Activated T-cell treated with anti-CD3 and anti-CD28 coated beads, Interleukin-2, amount 50 U/mL, for 72 hours (primary cell): ENCODE measurements at places on chromosomes 7 and 10. TPM values are rescaled to one million over a fixed set of nuclear protein-coding genes. Genes with fewer than 3 reads are reported as not detected.

PBLD gene
- 1.9 TPM for total RNA-seq

- H3K27me3 ChIP-seq: peaks cover 7% of the 10 kb centered on the region
- H3K4me1 ChIP-seq: peaks cover 9% of the 10 kb centered on the region
- DNase-seq: no peak
These were observed 3.7 kb downstream of the PDZD7 start for GRCh38 chr10:101027106-101027720.

- peaks cover 6% of the 10 kb centered on the region for H3K36me3 ChIP-seq
- DNase-seq: no peak
- H3K27ac ChIP-seq: no peak overlapping the region
- H3K4me3 ChIP-seq: no peak overlapping the region
These were observed 39.5 kb upstream of the STOX1 start for GRCh38 chr10:68787813-68788212.

DNA sequence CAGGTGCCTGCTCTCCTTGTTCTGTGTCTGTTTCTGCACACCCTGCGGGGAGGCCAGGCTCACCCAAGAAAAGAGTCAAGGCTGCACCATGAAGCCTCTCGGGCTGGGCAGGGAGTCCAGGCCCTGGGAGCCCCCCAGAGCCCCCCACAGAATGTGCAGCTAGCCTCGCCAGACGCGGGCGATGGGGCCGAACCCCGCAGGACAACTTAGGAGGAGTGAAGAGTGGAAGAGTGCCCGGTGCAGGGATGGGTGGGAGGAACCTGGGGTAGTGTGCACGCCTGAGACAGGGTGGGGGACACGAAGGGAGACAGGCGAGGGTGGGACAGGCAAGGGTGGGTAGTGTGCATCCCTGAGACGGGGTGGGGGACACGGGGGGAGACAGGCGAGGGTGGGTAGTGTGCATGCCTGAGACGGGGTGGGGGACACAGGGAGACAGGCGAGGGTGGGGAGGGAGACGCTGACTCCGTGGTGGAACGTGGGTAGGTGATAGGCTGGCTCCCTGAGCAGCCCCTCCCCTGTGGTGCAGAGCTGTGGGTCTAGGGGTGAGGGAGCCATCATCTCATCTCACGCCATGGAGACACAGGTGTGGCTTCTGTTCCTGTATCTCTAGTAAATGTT, 615.4 kb downstream of the DNAJB6 start:
- no peaks in the 10 kb centered on the region for H3K4me1 ChIP-seq
- no peaks in the 10 kb centered on the region for H3K36me3 ChIP-seq
- H3K27ac ChIP-seq: no peak overlapping the region
- DNase-seq: no peak
- H3K4me3 ChIP-seq: no peak overlapping the region

DNA sequence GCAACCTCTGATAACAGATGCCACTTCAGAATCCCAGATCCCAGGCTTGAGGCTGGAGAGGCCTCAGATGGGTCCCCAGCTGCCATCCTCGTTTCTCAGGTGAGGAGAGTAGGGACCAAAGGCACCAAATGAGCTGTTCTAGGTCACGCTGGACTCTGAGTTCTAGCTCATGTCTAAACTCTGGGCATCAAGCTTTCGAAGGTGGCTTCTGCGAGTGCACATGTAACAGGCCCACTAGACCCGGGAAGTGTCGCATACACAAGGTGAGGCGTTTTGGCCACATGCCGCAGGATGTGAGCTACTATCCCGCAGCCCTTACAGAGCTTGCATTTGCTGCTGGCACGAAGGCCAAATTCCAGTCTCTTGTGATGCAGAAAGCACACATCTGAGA, 355.1 kb upstream of the SHH start:
- no peaks in the 10 kb centered on the region for H3K4me1 ChIP-seq
- DNase-seq: no peak
- no peak overlapping the region for H3K27ac ChIP-seq
- peaks cover 10% of the 10 kb centered on the region for H3K27me3 ChIP-seq

- H3K4me1 ChIP-seq: no peaks in the 10 kb centered on the region
- no peak overlapping the region for H3K27ac ChIP-seq
- peaks cover 25% of the 10 kb centered on the region for H3K27me3 ChIP-seq
- no peak for DNase-seq
- no peak overlapping the region for H3K4me3 ChIP-seq
These were observed 379.1 kb downstream of the ADRA2A start for GRCh38 chr10:111455776-111456426.

PTPRE gene
- 23.7 TPM for total RNA-seq

- H3K27ac ChIP-seq: no peak overlapping the region
- H3K4me3 ChIP-seq: no peak overlapping the region
- peaks cover 15% of the 10 kb centered on the region for H3K27me3 ChIP-seq
These were observed 170.4 kb downstream of the EGFR start for GRCh38 chr7:55189146-55189766.

- no peak overlapping the region for H3K27ac ChIP-seq
- no peaks in the 10 kb centered on the region for H3K27me3 ChIP-seq
- DNase-seq: no peak
- no peak overlapping the region for H3K4me3 ChIP-seq
- H3K4me1 ChIP-seq: peaks cover 14% of the 10 kb centered on the region
- H3K36me3 ChIP-seq: peaks cover 1% of the 10 kb centered on the region
These were observed 176.5 kb upstream of the KCTD7 start for GRCh38 chr7:66452165-66452564.

DNA sequence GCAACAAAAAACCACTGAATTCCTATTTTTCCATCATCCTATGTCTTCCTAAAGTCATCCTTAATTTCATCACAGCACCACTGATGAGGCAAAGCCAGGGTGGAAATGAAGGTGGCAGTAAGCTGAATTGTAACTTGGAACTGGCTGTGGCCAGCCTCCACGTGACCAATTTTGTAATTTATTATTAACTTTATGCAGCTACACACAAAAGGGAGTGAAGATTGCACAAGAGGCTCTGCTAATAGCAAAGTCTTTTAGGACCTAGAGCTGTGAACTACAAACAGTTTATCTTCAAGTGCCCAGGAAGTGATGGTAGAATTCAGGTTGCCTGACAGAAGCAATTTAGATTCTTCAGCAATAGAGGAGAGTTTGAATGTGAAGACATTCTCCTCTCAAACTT, 176.4 kb downstream of the CCDC71L start:
- no peaks in the 10 kb centered on the region for H3K36me3 ChIP-seq
- H3K4me3 ChIP-seq: peak overlapping the region; percentile 1
- H3K27me3 ChIP-seq: peaks cover 42% of the 10 kb centered on the region

DNA sequence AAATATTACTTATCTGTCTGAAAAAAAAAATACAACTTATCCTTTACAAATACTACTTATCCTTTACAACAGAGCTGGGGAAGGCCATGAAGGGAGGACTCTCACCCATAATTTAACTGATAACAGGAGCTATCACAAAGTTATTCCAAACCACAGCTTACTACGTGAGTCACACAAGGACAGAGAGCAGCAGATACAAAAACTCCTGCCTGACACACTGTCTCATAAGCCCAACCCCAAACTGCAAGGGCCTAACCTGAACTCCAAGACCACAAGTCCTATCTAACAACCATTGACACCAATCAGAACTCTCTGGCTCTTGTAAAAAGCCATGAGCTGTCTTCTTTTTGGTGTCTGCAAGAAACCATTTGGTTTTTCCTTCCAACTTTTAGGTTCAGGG, 28.5 kb upstream of the CXCL12 start:
- H3K27ac ChIP-seq: no peak overlapping the region
- peaks cover 2% of the 10 kb centered on the region for H3K36me3 ChIP-seq
- H3K4me3 ChIP-seq: no peak overlapping the region
- DNase-seq: no peak
- H3K4me1 ChIP-seq: no peaks in the 10 kb centered on the region

GRCh38 chr10:96416643-96417042, 57.8 kb upstream of the OPALIN start:
- H3K4me1 ChIP-seq: no peaks in the 10 kb centered on the region
- H3K27me3 ChIP-seq: peaks cover 6% of the 10 kb centered on the region
- no peak overlapping the region for H3K4me3 ChIP-seq
- no peak overlapping the region for H3K27ac ChIP-seq
- DNase-seq: no peak
- H3K36me3 ChIP-seq: no peaks in the 10 kb centered on the region

OGDHL gene
- total RNA-seq: 0.67 TPM

ADD3 gene
- 97.9 TPM for total RNA-seq

GRCh38 chr10:48750019-48750418, 65.3 kb downstream of the WDFY4 start:
- DNase-seq: no peak
- peaks cover 1% of the 10 kb centered on the region for H3K36me3 ChIP-seq
- H3K4me1 ChIP-seq: no peaks in the 10 kb centered on the region
- H3K27ac ChIP-seq: no peak overlapping the region

AKR1C4 gene
- total RNA-seq: not detected

DNA sequence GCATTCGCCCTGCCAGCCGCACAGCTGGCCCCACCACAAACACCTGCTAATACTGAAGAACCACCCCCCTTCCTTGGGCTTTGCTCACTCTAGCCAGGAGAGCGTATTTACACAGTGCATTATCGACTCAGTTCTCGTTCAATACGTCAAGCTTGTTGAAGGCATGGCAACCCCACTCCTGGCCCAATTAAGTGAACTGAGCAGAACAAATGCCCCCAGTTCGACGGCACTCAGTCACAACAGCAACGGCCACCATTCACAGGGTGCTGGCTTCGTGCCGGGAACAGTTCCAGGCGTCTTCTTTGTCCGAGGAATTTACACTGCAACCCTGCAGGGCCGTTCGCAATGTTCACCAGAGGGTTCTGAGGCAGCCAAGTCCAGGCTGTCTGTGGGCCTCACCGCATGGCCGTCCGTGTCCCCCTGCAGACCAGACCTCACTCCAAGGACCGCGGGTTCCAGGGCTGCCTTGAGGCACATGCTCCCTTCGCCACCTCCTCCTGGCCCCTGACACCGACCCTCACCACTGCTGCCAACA, 175.3 kb downstream of the DIP2C start:
- no peak for DNase-seq
- H3K27me3 ChIP-seq: no peaks in the 10 kb centered on the region
- H3K4me1 ChIP-seq: peaks cover 10% of the 10 kb centered on the region
- no peak overlapping the region for H3K27ac ChIP-seq
- H3K4me3 ChIP-seq: no peak overlapping the region
- H3K36me3 ChIP-seq: no peaks in the 10 kb centered on the region

METTL27 gene
- total RNA-seq: 1.8 TPM

CPEB3 gene
- total RNA-seq: 2.2 TPM

LIPF gene
- not detected for total RNA-seq

TRPV6 gene
- total RNA-seq: 0.05 TPM

- H3K27me3 ChIP-seq: no peaks in the 10 kb centered on the region
- DNase-seq: peak; percentile 43
- peak overlapping the region; percentile 89 for H3K4me3 ChIP-seq
- H3K27ac ChIP-seq: peak overlapping the region; percentile 72
- H3K36me3 ChIP-seq: peaks cover 4% of the 10 kb centered on the region
- peaks cover 31% of the 10 kb centered on the region for H3K4me1 ChIP-seq
These were observed 786 bp downstream of the TAF3 start for GRCh38 chr10:7819121-7819460.

GRCh38 chr7:74012842-74013249, 15.1 kb upstream of the ELN start:
- H3K27me3 ChIP-seq: no peaks in the 10 kb centered on the region
- H3K27ac ChIP-seq: no peak overlapping the region
- H3K36me3 ChIP-seq: no peaks in the 10 kb centered on the region
- H3K4me3 ChIP-seq: no peak overlapping the region

- no peaks in the 10 kb centered on the region for H3K27me3 ChIP-seq
- H3K4me3 ChIP-seq: no peak overlapping the region
- no peaks in the 10 kb centered on the region for H3K4me1 ChIP-seq
- no peak overlapping the region for H3K27ac ChIP-seq
- peaks cover 5% of the 10 kb centered on the region for H3K36me3 ChIP-seq
- DNase-seq: no peak
These were observed 33.4 kb downstream of the ELFN1 start for GRCh38 chr7:1703441-1703840.

- H3K27me3 ChIP-seq: peaks cover 18% of the 10 kb centered on the region
- H3K4me1 ChIP-seq: peaks cover 16% of the 10 kb centered on the region
- no peak for DNase-seq
- no peaks in the 10 kb centered on the region for H3K36me3 ChIP-seq
These were observed 58.4 kb downstream of the NEURL1 start for GRCh38 chr10:103551619-103552602.

DNA sequence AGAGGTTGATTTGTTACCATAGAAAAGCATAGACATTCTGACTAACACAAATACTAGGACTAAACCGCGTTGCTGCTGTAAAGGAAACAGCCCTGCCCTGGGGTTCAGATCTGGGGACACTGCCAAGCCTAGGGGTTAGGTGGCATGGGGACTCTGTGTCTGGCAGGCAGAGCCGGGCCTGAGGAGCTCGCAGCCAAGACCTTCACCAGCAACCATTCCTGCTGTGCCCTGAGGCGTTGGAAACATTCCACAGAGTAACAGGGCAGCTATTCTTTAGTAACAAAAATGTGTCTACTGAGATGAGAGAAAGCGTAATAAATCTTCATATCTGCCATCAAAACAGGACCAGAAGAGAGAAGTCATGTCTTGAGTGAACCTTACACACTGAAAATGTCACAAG, 280.5 kb downstream of the POM121L12 start:
- no peaks in the 10 kb centered on the region for H3K4me1 ChIP-seq
- H3K4me3 ChIP-seq: no peak overlapping the region
- H3K36me3 ChIP-seq: no peaks in the 10 kb centered on the region
- H3K27me3 ChIP-seq: no peaks in the 10 kb centered on the region
- H3K27ac ChIP-seq: no peak overlapping the region
- DNase-seq: no peak

DNA sequence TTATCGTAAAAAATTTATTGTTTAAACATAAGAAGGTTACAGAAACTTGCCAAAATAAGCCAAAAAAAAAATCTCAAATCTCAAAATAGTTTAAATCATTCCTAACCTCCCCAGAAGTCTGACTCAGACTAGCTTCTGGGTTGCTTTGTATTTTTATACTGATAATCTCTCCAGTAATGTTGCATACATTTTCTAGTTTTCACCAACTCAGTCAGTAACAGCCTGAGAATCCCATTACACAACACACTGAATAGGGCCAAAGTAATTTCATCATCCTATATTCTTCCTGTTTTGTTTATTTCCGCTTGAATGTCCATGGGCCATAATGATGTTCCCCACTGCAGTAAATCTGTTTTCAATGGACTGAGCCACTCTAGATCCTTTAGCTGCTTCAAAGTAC, 478.5 kb downstream of the GPAM start:
- no peaks in the 10 kb centered on the region for H3K27me3 ChIP-seq

PPP1R17 gene
- total RNA-seq: not detected

GRCh38 chr10:113665806-113666354, 2.0 kb upstream of the NRAP start:
- no peak overlapping the region for H3K4me3 ChIP-seq
- no peak for DNase-seq
- H3K27ac ChIP-seq: no peak overlapping the region
- H3K27me3 ChIP-seq: peaks cover 31% of the 10 kb centered on the region
- H3K4me1 ChIP-seq: peaks cover 7% of the 10 kb centered on the region
